ENCODE measurements at places on chromosomes 1 and 21.

- DNase-seq, result no peak
Measured at GRCh38 chr1:214854126-214854875, 228.2 kb upstream of the KCNK2 start.

DNA sequence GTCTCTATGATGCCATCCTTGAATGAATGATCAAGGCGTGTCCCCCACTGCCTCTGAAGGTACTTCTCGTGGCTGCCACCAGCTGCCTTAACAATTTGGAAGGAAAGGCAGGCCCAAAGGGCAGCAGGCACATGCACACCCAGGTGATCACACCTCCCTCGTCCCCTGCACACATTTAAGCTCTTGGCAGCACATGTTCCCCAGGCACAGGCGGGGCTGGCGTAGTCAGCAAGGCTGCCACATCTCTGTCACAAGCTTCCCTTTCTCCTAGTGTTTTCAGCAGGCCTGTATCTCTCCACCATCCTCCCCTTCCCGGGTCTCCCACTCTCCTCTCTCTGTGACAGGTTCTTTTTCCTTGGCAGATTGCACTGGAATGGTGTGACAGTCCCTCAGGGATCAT lies 111.9 kb downstream of the CACNA1E start:
- no peak for DNase-seq

- no peak for DNase-seq
Measured at GRCh38 chr1:54337928-54338327, 68.3 kb downstream of the SSBP3 start.

DNA sequence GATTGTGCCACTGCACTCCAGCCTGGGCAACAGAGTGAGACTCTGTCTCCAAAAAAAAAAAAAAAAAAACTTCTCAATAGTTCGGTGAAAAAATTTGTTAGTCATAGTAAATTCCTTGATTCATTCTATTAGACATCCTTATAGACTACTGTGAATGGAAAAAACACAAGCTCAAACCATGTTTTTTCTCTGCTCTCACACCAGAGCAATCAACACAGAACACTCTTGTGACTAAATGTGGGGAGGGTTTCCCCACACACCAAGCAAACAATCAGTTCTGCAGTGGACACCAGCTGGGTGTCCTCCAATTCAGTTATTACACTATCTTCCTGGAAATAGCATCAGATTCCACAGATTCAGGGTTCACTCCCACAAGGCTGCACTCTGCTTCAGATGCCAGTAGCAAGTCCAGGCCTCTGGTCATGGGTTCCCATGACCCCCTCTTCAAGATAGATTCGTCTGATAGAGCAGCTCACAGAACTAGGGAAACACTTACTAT lies 69.1 kb upstream of the TEKT2 start:
- no peak for DNase-seq

DNA sequence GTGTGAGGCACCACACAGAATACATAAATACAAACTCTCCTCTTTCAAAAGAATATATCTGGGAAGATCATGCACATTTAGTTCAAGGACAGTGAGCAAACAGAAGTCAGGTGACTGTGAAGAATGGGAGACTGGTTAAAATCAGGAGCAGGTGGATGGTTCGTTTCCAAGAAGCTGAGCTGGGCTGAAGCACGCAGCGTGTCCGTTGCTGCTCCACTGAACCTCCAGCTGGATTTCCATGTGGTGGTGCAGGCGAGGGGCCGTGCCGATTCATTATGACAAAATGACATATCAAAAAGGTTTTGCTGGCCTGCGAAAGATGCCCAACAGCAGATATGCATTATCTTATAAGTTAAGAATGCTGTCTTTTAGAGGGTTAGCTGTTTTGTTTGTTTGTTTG lies 66.0 kb downstream of the OLIG1 start:
- DNase-seq, result no peak

Data from NCI-H2107 (cell line).